ENCODE measurements at places on chromosomes 4 and X. TPM values are rescaled to one million over a fixed set of nuclear protein-coding genes. Genes with fewer than 3 reads are reported as not detected.

Gene USP53
- 80.5 TPM for total RNA-seq

DNA sequence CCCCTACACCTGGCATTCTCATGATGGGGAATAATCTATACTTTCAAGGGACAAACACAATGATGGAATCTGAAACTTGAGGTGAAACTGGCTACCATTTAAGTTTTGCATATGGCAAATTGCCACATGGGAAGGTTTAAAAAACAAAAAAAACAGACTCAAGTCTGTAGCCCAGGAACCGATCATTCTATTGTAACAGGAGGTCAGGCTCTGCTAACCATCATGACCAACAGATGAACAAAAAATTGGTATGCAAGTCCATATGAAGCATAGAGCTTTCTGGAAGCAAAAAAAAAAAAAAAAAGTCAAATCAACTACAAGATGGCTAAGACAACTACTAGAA is 594.3 kb upstream of the DIPK2B start:
- H3K4me3 ChIP-seq = no peak overlapping the region
- no peaks in the 10 kb centered on the region for H3K4me1 ChIP-seq
- no peaks in the 10 kb centered on the region for H3K27me3 ChIP-seq
- no peak overlapping the region for H3K27ac ChIP-seq
- DNase-seq = no peak

GRCh38 chr4:56215141-56215783 is 172.0 kb downstream of the AASDH start:
- no peaks in the 10 kb centered on the region for H3K27me3 ChIP-seq
- H3K36me3 ChIP-seq = no peaks in the 10 kb centered on the region

DNA sequence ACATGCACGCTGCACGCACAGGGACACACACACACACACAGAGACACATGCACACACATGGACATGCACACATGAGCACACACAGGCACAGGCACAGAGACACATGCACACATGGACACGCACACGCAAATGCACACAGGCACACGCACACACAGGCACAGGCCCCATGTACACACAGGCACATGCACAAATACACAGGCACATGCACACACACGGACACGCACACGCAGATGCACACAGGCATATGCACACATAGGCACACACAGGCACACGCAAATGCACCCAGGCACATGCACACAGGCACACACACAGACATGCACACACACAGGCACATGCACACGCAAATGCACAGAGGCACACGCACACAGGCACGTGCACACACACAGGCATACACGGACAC is 30.3 kb upstream of the HTRA3 start:
- no peak overlapping the region for H3K27ac ChIP-seq
- no peak for DNase-seq
- no peak overlapping the region for H3K4me3 ChIP-seq
- H3K27me3 ChIP-seq = no peaks in the 10 kb centered on the region
